ENCODE measurements at places on chromosomes 11 and 22.

DNA sequence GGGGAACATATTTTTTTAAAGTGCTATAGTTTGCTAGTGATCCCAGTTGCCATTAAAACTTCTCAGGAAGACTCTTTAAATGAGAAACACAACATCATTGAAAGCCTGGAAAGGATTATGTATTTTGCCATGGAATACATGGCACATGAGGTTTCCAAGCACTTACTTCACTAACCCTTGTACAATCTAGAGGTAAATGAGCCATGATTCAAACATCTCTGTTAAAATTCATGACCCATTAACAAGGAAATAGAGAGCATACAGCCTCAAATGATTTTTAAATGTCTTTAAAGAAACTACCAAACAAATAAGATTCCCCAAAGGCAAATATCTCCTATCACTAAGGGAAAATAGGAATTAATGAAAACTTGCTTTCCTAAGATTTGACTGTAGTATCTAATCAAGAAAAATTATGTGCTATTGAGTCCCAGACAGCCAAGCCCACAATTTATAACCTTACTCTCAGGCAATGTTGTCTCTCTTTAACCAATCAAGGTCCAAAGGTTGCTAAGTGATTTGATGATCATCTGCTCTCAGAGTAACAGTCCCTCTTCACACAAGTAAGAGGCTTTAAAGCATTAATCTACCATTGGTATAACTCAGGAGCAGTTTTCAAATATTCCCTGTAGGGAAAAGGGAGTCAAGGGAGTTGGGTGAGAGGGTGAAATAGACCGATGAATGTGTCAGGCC, 92.0 kb upstream of the DDI1 start:
- no peak for DNase-seq

- no peak for DNase-seq
These were observed 17.0 kb downstream of the IMMP1L start for GRCh38 chr11:31492320-31492913.

GRCh38 chr22:49601614-49602321, 225.9 kb downstream of the BRD1 start:
- no peak for DNase-seq

- no peak for DNase-seq
These were observed 8.2 kb downstream of the REXO2 start for GRCh38 chr11:114447444-114447843.

DNA sequence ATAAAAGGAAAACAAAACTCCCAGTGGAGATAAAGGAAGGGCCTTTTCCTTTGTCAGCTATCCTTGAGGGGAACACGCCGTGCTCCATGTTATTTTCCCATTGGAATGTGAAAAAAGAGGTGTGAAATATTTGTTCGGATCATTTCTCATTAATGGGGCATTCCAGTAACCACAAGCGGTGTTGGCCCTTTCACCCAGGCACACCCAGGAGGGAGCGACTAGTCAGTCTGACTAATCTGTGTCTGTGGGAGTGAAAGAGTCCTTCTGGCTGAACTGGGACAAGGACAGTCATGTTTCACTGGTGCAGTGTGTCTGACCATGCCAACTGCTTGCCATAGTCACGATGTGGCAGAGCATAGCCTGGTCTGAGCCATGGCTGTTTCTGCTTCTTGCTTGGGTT, 13.0 kb upstream of the MYEOV start:
- no peak for DNase-seq

DNA sequence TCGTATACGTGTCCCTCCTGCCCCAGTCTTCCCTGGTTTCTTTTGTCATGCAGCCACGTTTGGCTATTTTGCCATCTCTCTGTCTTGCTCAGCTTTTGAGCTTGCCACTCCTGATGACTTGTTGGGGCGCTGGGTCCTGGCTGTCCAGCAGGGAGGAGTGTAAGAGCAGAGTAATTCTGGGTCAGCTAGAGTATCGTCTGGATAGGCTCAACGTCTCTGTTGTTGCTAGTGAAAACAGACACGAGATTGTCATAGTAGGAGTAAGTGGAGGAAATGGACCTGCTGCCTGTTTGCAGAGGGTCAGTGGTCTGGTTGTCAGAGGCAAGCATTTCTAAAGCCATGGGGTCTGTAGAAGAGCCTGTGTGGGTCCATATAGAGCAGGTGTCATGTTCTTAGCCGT, 83.0 kb downstream of the PPP6R3 start:
- DNase-seq: no peak

DNA sequence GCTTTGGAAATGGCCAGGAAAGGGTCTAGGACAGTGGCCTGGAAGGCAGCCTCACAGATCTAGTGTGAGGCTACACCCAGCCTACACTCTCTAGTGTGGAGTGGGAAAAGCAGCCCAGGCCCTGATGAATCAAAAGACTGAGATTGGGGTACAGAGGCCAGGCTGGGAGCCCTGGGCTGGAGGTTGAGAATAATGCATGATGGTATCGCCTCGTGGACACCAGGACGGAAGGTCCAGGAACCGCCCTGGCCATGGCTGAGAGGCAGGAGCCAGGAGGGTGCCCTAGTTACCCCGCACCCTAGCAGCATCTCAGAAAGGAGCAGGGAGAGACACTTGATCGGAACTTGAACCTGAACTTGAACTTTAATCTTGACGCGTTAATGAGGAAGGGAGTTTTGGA, 40.5 kb upstream of the NFAM1 start:
- no peak for DNase-seq

DNA sequence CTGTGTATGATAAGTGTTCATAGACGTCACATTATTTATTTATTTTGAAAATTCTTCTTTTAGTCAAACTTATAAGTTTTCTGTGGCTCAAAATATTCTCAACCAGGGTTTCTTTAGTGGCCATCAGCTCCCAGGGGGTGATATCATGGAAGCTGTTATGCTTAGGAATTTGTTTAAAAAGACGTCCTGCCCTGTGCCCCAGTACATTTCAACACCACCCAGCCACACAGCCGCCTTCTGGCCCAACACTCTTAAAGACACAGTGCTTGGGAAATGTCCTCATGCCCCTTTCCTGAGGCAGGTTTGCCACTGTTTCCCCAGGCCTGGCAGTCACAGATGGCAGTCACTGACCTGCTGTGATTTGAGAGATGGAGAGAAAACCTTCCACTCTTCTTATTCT, 19.9 kb downstream of the TSKU start:
- no peak for DNase-seq

Data from stimulated activated CD4-positive, alpha-beta T cell treated with anti-CD3 and anti-CD28 coated beads, TNF-alpha, amount 100 ng/mL, for 1 hour (primary cell).